ENCODE measurements at places on chromosomes 2 and 18. TPM values are rescaled to one million over a fixed set of nuclear protein-coding genes. Genes with fewer than 3 reads are reported as not detected.

- no peaks in the 10 kb centered on the region for H3K4me1 ChIP-seq
- no peaks in the 10 kb centered on the region for H3K36me3 ChIP-seq
- H3K27ac ChIP-seq, result no peak overlapping the region
- no peak overlapping the region for H3K4me3 ChIP-seq
- H3K27me3 ChIP-seq, result no peaks in the 10 kb centered on the region
- DNase-seq, result no peak
Measured at GRCh38 chr2:149271575-149271974, 58.8 kb upstream of the LYPD6 start.

DNA sequence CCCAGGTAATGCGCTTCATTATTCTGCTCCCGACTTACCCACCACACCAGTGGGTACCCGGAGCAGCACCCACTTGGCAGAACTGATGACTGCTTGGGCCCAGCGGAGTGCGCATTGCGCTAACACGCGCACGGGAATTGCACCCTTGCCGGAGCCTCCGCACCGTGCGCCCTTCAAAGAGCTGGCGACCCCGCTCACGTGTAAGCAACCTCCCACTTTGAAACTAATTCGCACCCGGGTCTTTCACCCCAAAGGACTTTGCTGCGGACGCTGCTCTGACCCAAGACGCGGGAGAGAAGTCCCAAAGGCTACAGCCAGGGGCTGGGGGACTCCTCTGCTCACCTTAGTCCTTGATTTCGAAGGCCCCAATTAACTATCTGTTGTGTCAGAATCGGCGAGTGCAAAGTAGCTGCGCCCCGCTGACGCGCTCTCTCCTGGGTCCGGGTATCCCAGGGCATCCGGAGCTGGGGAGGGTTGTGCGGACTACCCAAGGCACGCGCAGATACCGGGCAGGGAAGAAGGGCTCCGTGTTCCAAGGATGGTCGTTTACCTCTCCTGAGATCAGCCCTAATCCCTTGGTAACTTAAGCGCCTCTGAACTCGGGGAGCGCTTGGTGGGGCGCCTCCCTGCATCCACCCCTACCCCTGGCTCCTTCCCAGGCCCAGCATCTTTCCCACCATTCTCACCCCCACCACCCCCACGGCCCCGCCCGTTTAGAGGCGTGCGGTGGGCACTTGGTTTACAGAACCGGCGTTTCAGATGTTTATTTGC, 13.1 kb upstream of the SATB2 start:
- peaks cover 67% of the 10 kb centered on the region for H3K27me3 ChIP-seq
- peaks cover 28% of the 10 kb centered on the region for H3K4me1 ChIP-seq
- H3K27ac ChIP-seq, result no peak overlapping the region
- H3K4me3 ChIP-seq, result peak overlapping the region; percentile 29
- H3K36me3 ChIP-seq, result no peaks in the 10 kb centered on the region

- peak overlapping the region; percentile 99 for H3K27ac ChIP-seq
- H3K4me3 ChIP-seq, result peak overlapping the region; percentile 96
- DNase-seq, result no peak
- no peaks in the 10 kb centered on the region for H3K4me1 ChIP-seq
- H3K36me3 ChIP-seq, result peaks cover 13% of the 10 kb centered on the region
- H3K27me3 ChIP-seq, result no peaks in the 10 kb centered on the region
Measured at GRCh38 chr2:159712929-159713420, 669 bp downstream of the MARCHF7 start.

DNA sequence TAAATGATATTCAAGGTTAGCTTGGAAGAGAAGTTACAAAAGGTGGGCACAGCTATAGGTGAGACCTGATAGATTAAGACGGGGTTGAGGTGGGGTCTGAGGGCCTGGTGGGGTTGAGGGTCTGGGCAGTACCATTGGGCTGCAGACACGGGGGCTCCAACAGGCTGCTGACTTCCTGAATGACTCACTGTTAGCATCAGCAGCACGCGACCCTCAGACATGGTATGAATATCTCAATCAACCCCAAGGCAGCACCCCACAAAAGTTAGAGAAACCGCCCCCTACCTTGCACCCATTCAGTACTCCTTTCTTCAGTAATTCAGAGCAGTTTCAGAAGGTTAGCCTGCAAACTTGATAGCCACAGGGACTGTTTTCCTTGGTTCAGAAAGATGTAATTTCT, 10.8 kb upstream of the NCK2 start:
- no peak overlapping the region for H3K4me3 ChIP-seq
- no peaks in the 10 kb centered on the region for H3K36me3 ChIP-seq
- DNase-seq, result no peak
- H3K4me1 ChIP-seq, result no peaks in the 10 kb centered on the region

GRCh38 chr2:64623242-64623850, 30.4 kb downstream of the SERTAD2 start:
- H3K27ac ChIP-seq, result no peak overlapping the region
- no peaks in the 10 kb centered on the region for H3K27me3 ChIP-seq
- peaks cover 21% of the 10 kb centered on the region for H3K4me1 ChIP-seq
- no peak overlapping the region for H3K4me3 ChIP-seq

- no peaks in the 10 kb centered on the region for H3K27me3 ChIP-seq
- DNase-seq, result no peak
- H3K27ac ChIP-seq, result no peak overlapping the region
Measured at GRCh38 chr2:168243061-168243460, 4.3 kb downstream of the STK39 start.

ALPG gene
- 0.56 TPM for total RNA-seq

GRCh38 chr2:13542642-13543041, 825.9 kb downstream of the TRIB2 start:
- no peaks in the 10 kb centered on the region for H3K4me1 ChIP-seq
- no peak overlapping the region for H3K4me3 ChIP-seq
- no peaks in the 10 kb centered on the region for H3K36me3 ChIP-seq
- DNase-seq, result no peak
- H3K27ac ChIP-seq, result no peak overlapping the region
- no peaks in the 10 kb centered on the region for H3K27me3 ChIP-seq

DNA sequence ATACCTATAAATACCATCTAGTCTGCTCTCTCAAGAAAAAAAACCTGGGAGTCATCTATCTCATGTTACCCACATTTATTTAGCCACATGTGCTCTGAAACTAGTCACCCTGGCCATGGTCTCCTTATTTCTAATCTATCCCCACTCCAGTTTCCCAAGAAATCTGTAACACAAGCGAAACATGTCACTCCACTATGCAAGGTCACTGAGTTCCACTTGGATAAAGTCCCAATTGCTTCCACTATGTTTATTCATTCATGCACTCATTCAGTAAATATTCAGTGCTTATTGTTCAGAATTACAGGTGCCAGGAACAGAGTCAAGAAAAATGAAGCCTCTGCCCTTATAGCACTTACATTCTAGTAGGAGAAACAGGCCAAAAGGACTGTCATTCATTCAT, 369.4 kb upstream of the CYRIA start:
- DNase-seq, result no peak
- no peaks in the 10 kb centered on the region for H3K27me3 ChIP-seq
- no peak overlapping the region for H3K4me3 ChIP-seq
- H3K27ac ChIP-seq, result no peak overlapping the region
- no peaks in the 10 kb centered on the region for H3K36me3 ChIP-seq

DNA sequence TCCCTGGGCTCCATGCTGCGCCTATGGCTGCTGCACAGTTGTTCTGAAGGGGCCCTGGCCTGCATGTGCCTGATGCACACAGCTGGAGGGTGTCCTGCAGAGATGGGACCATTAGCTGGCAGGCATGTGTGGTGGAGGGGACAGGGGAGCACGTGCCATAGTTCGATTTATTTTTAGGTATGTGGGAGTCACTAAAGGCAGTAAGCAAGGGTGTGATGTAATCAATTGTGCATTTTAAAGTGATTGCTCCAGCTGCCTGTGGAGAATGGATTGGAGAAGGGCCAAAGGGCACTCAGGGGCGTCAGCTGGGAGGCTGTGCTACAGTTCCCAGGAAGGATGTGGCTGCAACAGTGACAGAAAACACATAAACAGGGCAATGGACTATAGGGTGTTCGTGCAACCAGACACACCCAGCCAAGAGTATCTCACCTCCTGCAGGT, 205.1 kb downstream of the ARL4C start:
- DNase-seq, result no peak
- H3K36me3 ChIP-seq, result no peaks in the 10 kb centered on the region
- no peak overlapping the region for H3K27ac ChIP-seq
- no peak overlapping the region for H3K4me3 ChIP-seq
- H3K4me1 ChIP-seq, result no peaks in the 10 kb centered on the region

RGPD4 gene
- total RNA-seq, result 0.08 TPM

- H3K4me3 ChIP-seq, result no peak overlapping the region
- H3K27ac ChIP-seq, result no peak overlapping the region
- H3K36me3 ChIP-seq, result no peaks in the 10 kb centered on the region
- DNase-seq, result no peak
- H3K27me3 ChIP-seq, result no peaks in the 10 kb centered on the region
- H3K4me1 ChIP-seq, result no peaks in the 10 kb centered on the region
Measured at GRCh38 chr18:55289775-55290174, 298.2 kb downstream of the TCF4 start.

GYPC gene
- total RNA-seq, result 26.7 TPM

ATP6V1C2 gene
- total RNA-seq, result 0.74 TPM

DNA sequence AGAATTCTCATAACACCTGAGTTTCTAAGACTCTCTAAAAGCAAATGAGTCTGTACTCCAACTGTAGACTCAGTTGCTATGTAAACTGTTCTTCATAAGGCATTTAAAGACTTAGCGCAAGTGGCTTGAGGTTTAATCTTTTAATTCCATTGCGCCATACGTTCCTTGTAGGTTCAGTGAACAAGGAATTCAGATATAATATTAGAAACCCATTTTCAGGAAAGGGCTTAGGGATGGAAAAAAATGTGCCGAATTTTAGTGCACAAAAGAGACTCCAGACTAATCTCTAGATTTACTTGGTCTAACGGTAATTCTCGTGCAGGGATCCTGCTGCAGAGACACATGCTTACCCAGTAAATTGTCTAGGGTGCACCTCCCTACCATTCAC, 268.9 kb upstream of the TANK start:
- no peak overlapping the region for H3K4me3 ChIP-seq
- DNase-seq, result no peak
- no peaks in the 10 kb centered on the region for H3K4me1 ChIP-seq
- no peak overlapping the region for H3K27ac ChIP-seq
- no peaks in the 10 kb centered on the region for H3K36me3 ChIP-seq

DNA sequence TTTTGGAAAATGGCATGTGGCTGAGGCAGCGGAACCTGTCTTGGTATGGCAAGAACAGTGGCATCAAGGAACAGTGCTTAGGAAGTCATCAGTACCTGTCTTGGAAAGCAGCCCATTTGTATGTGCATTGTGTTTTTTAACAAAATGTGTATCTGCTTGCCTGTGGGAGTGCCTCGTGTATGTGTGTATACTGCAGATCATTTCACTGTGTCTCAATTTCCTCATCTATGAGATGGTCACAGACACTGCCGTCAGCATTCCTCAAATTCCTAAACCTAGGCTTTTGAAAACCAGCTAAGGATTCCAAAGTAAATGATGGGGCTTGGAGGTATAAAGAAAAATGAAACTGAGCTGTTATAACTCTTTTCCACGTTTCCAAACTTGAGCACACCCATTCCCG, 441.3 kb downstream of the RND3 start:
- H3K27ac ChIP-seq, result no peak overlapping the region
- no peaks in the 10 kb centered on the region for H3K36me3 ChIP-seq
- no peak overlapping the region for H3K4me3 ChIP-seq

DNAH6 gene
- total RNA-seq, result 0.31 TPM

DNA sequence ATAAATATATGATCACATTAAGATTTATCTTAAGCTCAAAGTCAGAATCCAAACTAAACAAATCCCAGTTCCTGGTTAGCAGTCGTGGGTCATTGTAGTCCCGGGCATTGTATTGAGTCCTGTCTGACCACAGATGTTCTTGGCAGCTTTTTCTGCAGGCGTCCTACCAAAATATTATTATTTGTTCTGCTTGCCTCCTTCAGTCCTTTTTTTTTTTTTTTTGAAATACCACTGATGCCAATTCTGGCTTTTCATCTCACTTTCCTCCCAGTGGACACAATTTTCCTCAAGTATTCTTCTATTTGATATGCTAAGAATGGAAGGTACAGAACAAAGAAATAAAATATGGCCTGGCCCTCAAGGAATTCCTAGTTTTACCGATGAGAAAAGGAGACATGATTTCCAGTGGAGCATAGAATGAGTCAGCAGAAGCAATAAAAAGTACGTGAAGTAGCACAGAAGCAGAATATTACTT, 151.6 kb downstream of the CSRNP3 start:
- no peak overlapping the region for H3K27ac ChIP-seq
- H3K4me3 ChIP-seq, result no peak overlapping the region
- no peaks in the 10 kb centered on the region for H3K36me3 ChIP-seq
- no peaks in the 10 kb centered on the region for H3K27me3 ChIP-seq

GRCh38 chr2:226798422-226799210, 1.0 kb downstream of the IRS1 start:
- no peaks in the 10 kb centered on the region for H3K36me3 ChIP-seq
- peaks cover 20% of the 10 kb centered on the region for H3K4me1 ChIP-seq

- no peaks in the 10 kb centered on the region for H3K27me3 ChIP-seq
- DNase-seq, result no peak
- H3K27ac ChIP-seq, result no peak overlapping the region
- peaks cover 5% of the 10 kb centered on the region for H3K4me1 ChIP-seq
- H3K36me3 ChIP-seq, result no peaks in the 10 kb centered on the region
Measured at GRCh38 chr18:51235009-51235789, 37.7 kb upstream of the MEX3C start.

DNA sequence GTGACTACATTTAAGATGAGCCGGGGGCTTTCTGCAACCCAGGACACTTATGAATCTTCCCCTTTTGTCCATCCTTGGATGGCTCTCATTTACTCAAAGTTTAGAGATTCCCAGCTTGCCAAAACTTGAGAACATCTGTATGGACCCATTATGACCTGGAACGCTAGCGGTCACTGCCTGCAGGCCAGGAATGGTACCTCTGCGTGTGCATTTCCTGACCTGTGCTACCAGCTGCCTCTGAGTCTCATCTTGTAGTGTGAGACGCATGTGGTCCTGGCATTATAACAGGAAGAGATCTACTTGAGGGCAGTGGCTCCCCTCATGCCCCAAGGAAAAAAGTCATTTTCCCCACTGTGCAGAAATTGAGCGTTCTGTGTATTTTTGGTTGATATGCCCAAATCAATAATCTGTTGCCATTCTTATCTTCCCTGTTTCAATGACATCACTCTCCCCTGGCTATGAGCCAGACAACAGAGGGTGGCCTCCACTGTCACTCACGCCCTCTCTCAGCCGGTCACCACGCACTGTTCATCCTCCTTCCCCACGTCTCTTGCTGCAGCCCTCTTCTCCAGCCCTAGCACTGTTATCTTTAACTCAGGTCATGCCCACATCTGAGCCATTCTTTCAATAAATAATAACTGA, 28.5 kb upstream of the NPAS2 start:
- no peaks in the 10 kb centered on the region for H3K27me3 ChIP-seq
- H3K36me3 ChIP-seq, result no peaks in the 10 kb centered on the region
- DNase-seq, result no peak
- H3K4me3 ChIP-seq, result no peak overlapping the region
